Cerebellum (tissue), 4 donors: ENCODE measurements at places on chromosomes 7 and 10. TPM values are rescaled to one million over a fixed set of nuclear protein-coding genes. Genes with fewer than 3 reads are reported as not detected.

DNA sequence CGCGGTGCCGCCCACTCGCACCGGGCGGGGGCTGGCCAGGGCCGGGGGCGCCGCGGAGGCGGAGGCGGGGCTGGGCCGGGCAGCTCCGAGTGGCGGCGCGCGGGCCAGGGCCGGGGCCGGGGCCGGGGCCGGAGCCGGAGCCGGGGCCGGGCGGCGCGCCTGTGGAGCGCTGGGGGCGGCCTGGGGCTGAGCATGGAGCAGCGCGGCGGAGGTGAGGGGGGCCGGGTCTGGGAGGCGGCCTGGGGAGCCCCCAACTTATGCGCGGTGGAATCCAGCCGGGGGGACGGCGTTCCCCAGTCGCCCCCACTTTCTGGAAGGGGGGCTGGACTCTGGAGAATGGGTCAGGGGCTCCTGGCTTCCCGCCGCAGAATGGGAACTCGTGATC is at the start of gene LZTS2:
LZTS2 (plus strand) TSS at position 67 of the 385 bp plus-strand sequence. CDS start 2,731 bp downstream, outside the sequence.
- DNase-seq: no peak

GRCh38 chr10:3538656-3539531 is 246.1 kb downstream of the KLF6 start:
- no peak for DNase-seq

- no peak for DNase-seq
Observed at GRCh38 chr7:38189231-38189938, 11.3 kb downstream of the STARD3NL start.

GRCh38 chr10:33370434-33370930 is 36.0 kb upstream of the NRP1 start:
- no peak for DNase-seq

Gene CALHM3
- not detected for total RNA-seq

GRCh38 chr7:25430200-25430931 is 202.1 kb upstream of the NPVF start:
- no peak for DNase-seq

DNA sequence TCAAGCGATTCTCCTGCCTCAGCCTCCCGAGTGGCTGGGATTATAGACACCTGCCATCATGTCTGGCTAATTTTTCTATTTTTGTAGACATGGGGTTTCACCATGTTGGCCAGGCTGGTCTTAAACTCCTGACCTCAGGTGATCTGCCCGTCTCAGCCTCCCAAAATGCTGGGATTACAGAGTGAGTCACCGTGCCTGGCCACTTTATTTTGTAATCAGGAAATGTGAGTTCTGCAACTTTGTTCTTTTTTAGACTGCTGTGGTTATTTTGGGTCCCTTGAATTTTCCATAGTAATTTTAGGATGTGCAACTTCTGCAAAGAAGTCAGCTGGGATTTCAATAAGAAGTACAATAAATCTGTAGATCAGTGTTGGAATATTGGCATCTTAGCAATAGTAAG is 96.8 kb downstream of the CYTH3 start:
- no peak for DNase-seq
